Globus pallidus (tissue), 1 donor: ENCODE measurements at places on chromosomes 5 and 9.

DNA sequence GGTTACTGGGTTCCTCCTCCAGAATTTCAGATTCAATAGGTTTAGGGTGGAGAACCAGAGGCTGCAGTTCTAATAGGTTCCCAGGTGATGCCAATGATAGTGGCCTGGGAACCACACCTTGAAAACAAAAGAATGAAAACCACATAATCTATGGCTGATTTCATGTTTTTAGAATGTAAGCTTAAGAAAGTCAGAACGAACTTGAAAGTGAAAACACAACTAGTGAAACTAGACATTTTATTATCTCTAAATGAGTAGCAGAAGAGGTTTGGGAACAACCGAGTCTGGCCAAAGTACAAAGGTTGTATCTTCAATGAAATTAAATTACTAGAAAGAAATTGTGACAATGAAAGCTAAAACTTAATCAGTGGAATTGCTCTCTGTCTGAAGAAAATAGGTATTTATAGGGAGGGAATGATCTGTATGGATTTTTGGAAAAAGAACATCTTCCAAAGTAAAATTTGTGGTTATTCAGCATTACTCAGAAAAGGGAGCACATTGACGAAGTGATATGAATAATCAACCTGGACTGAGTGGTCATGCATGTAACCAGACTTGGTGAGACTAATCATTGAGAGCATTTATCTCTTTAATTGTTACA is 24.9 kb upstream of the CEP120 start:
- no peak for DNase-seq

GRCh38 chr5:180862645-180863044 is 1.6 kb upstream of the ZFP62 start:
- no peak for DNase-seq

DNA sequence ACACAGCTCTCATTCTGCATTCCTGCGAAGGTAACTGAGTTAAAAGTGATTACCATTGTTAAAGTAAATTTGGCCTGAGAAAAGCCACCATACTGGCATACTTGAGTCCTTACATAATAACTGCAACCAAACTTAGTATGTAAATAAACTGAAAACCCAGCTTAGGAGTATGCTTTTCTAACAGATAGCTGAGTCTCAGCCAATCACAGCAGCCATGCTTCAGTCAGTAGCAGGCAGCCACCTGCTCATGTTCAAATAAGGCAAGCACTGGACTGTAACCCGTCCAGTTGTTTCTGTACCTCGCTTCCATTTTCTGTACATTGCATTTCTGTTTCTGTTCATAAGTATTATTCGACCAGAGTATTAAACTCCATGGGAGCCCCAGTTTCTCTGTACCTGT is 58.6 kb downstream of the GCNT4 start:
- DNase-seq: no peak

DNA sequence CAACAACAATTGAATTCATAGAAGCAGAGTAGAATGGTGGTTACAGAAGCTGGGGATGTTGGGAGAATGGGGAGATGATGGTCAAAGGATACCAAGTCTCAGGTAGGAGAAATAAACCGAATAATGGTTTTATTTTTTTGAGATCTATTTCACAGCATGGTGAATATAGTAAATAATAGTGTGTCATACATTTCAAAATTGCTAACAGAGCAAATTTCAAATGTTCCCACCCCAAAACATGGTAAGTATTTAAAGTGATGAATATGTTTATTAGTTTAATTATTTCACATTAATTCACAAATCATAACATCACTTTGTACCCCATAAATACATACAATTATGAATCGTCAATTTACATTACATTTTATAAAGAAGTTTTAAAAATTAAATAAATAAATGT is 72.7 kb upstream of the ATG10 start:
- DNase-seq: no peak

GRCh38 chr5:39376293-39376714 is 12.0 kb upstream of the C9 start:
- peak; percentile 34 for DNase-seq

DNA sequence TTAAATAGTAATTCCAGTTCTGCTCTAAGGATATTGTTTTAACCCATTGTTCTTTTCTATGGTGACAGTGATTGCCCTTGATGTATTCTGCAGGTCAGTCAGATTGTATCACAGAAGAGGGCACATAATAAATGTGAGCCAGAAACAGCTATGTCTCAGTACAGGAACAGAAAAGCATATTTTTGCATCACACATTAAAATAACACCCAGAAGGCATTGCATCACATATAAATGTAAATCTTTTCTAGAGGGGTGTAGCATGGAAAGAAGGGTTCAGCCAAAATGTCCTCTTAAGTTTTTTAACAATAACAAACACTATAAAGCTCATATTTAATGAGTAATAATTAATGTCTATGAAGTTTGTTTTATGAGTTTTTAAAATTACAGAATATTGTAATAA is 30.0 kb downstream of the ZCCHC7 start:
- no peak for DNase-seq

GRCh38 chr5:169367861-169368260 is 66.9 kb upstream of the SLIT3 start:
- DNase-seq: no peak
